ENCODE measurements at places on chromosomes 11 and 22. TPM values are rescaled to one million over a fixed set of nuclear protein-coding genes. Genes with fewer than 3 reads are reported as not detected.

The OR10V1 gene
- not detected for total RNA-seq

The TRPM5 gene
- not detected for total RNA-seq

The CRYBB3 gene
- not detected for total RNA-seq

The CREB3L1 gene
- 37.7 TPM for total RNA-seq

The SYTL2 gene
- 5.3 TPM for total RNA-seq

The APOA5 gene
- total RNA-seq, result not detected

The C11orf87 gene
- total RNA-seq, result 0.76 TPM

GRCh38 chr11:24253237-24253760, 243.6 kb upstream of the LUZP2 start:
- no peaks in the 10 kb centered on the region for H3K36me3 ChIP-seq
- H3K27me3 ChIP-seq, result no peaks in the 10 kb centered on the region
- H3K4me3 ChIP-seq, result no peak overlapping the region
- H3K27ac ChIP-seq, result no peak overlapping the region
- DNase-seq, result no peak

- H3K4me1 ChIP-seq, result peaks cover 9% of the 10 kb centered on the region
- no peaks in the 10 kb centered on the region for H3K27me3 ChIP-seq
- no peaks in the 10 kb centered on the region for H3K36me3 ChIP-seq
- DNase-seq, result peak; percentile 75
- H3K27ac ChIP-seq, result no peak overlapping the region
Observed at GRCh38 chr22:22687638-22688500, 43.5 kb downstream of the GGTLC2 start.

- H3K4me3 ChIP-seq, result no peak overlapping the region
- DNase-seq, result no peak
- no peaks in the 10 kb centered on the region for H3K36me3 ChIP-seq
- peaks cover 8% of the 10 kb centered on the region for H3K4me1 ChIP-seq
Observed at GRCh38 chr22:36769541-36770512, 6.1 kb downstream of the IFT27 start.

DNA sequence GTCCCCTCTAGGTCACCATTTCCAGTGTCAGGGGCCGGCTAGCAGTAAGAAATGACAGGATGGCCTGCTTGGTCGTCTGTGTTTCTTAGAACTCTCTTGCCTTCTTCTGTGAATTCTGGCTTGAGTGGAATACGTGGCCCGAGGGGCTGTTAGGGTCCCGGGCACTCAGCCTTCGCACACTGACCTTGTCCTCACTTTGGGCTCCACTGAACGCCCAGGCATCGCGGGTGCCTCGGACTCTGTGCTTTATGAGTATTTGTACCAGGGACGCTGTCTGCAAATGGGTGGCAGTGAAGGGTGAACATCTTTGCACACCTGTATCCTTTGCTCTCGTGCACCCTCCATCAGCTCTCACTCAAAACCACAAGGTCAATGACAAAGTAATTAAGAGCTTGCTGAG, 123.4 kb upstream of the ANO1 start:
- no peaks in the 10 kb centered on the region for H3K36me3 ChIP-seq
- no peak overlapping the region for H3K4me3 ChIP-seq
- H3K27me3 ChIP-seq, result peaks cover 26% of the 10 kb centered on the region
- DNase-seq, result no peak
- no peak overlapping the region for H3K27ac ChIP-seq

DNA sequence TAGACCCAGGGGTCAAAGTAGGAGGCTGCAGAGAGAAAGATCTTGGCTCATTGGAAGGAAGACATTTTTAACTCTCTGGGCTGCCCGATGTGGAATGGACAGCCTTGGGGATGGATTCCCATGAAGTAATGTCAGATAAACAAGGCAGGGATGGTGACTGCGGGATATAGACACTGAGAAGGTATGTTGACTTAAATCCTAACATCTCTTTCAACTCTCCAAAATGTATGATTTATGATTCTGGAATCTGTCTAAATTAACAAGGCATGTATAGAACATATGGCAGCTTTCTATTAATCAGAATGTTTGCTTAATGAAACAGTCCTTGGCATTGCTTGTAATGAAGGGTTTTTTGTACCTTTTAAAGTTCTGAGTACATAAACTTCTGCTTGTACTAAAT, 56.1 kb upstream of the VSTM5 start:
- DNase-seq, result no peak
- no peaks in the 10 kb centered on the region for H3K36me3 ChIP-seq
- H3K4me1 ChIP-seq, result peaks cover 16% of the 10 kb centered on the region
- H3K4me3 ChIP-seq, result no peak overlapping the region
- no peaks in the 10 kb centered on the region for H3K27me3 ChIP-seq
- H3K27ac ChIP-seq, result no peak overlapping the region

GRCh38 chr22:22716136-22716665, 71.8 kb downstream of the GGTLC2 start:
- H3K27me3 ChIP-seq, result no peaks in the 10 kb centered on the region
- peaks cover 6% of the 10 kb centered on the region for H3K4me1 ChIP-seq
- no peak for DNase-seq
- H3K27ac ChIP-seq, result no peak overlapping the region
- H3K36me3 ChIP-seq, result no peaks in the 10 kb centered on the region
- H3K4me3 ChIP-seq, result no peak overlapping the region

DNA sequence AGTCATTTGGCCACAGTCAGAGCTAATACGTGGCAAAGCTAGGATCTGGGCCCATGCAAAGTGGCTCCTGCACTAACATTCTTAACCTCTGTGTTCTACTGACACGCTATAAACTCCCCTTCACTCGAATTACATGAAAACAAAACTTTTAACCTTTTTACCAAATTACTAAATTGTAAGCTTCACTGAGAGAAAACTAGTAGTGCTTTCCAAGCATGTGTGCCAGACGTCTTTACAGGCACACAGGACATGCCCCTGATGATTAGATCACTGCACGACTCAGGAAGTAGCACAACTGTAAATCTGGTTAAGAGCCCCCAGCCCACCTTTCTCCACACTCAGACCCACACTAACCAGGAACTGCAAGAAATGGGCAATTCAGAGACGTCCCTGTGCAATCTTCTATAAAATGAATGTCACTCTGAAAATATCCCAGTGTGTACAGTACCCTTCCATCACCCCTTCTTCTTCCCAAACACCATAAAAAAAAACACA, 16.1 kb downstream of the PHF21A start:
- H3K27me3 ChIP-seq, result no peaks in the 10 kb centered on the region
- DNase-seq, result peak; percentile 23
- H3K4me3 ChIP-seq, result no peak overlapping the region
- peaks cover 24% of the 10 kb centered on the region for H3K4me1 ChIP-seq
- H3K36me3 ChIP-seq, result no peaks in the 10 kb centered on the region

DNA sequence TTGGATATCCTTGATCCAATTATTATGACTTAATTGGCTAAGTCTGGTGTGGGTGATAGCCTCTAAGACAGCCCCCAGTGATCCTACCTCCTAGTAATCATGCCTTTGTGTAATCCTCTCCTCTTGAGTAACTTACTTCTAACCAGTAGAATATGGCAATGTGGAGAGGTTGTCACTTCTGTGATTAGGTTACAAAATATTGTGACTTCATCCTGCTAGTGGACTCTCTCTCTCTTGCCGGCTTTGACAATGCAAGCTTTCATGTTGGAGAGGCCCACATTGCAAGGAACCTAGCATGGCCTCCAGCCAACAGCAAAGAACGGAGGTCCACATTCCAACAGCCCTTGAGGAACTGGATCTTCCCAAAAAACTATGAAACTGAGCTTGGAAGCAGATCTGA, 19.5 kb downstream of the YPEL4 start:
- H3K4me3 ChIP-seq, result no peak overlapping the region
- H3K27ac ChIP-seq, result no peak overlapping the region
- no peaks in the 10 kb centered on the region for H3K27me3 ChIP-seq
- DNase-seq, result no peak
- no peaks in the 10 kb centered on the region for H3K4me1 ChIP-seq

DNA sequence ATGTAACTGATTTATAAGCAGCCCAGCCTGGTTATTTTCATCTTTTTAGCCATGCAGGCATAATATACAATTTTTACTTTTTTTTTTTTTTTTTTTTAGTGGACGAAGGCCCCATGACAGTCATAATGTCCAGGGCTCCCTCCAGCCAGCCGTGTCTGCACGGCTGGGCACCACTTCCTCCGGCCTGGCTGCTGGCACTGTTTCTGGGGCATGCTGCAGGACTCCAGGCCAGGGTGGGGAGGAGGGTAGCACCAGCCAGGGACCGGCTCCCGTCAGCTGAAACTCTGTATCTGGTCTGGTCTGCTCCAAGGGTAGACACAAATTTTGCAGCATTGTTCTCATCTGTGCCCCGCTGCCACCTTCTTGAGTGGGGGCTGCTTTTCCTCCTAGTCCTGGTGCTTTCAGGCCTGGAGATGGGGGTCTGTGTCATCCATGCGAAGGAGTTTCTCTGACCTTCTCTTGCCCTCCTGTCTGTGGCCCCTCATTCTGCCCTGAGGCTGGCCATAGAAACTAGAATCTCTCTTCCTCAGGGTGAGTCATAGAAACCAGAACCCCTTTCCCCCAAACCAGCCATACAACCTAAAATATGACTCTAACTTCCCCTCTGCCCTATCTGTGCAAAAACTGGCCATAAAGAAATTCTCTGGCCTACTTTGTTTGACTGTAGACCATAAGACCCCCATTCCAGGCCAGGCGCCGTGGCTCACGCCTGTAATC, 9.2 kb upstream of the RRP7A start:
- no peak overlapping the region for H3K4me3 ChIP-seq
- H3K27ac ChIP-seq, result no peak overlapping the region
- H3K27me3 ChIP-seq, result no peaks in the 10 kb centered on the region
- no peak for DNase-seq
- no peaks in the 10 kb centered on the region for H3K4me1 ChIP-seq

Data from GM23248 (cell line).